Activated CD4-positive, alpha-beta T cell treated with anti-CD3 and anti-CD28 coated beads, Interleukin-10, Interleukin-2, amounts not matched to agents 100 ng/mL and 50 ng/mL, durations not matched to agents 16 hours and 8 hours (primary cell): ENCODE measurements at places on chromosomes 2 and 18.

- no peak for DNase-seq
Measured at GRCh38 chr2:143844986-143845385, 674.9 kb downstream of the ZEB2 start.

- DNase-seq, result no peak
Measured at GRCh38 chr18:46163941-46164499, 59.8 kb downstream of the HAUS1 start.

GRCh38 chr18:4391859-4392258, 63.2 kb downstream of the DLGAP1 start:
- DNase-seq, result no peak

GRCh38 chr18:78611869-78612268, 367.7 kb upstream of the SALL3 start:
- no peak for DNase-seq

GRCh38 chr18:42525905-42526304, 570.9 kb downstream of the PIK3C3 start:
- no peak for DNase-seq

- no peak for DNase-seq
Measured at GRCh38 chr2:241252778-241253475, 62.5 kb downstream of the HDLBP start.

- no peak for DNase-seq
Measured at GRCh38 chr2:64804651-64805050, 150.9 kb upstream of the SERTAD2 start.

GRCh38 chr18:72652990-72653593, 109.0 kb upstream of the CBLN2 start:
- DNase-seq, result peak; percentile 57

- no peak for DNase-seq
Measured at GRCh38 chr2:132701810-132702209, 31.8 kb upstream of the LYPD1 start.

DNA sequence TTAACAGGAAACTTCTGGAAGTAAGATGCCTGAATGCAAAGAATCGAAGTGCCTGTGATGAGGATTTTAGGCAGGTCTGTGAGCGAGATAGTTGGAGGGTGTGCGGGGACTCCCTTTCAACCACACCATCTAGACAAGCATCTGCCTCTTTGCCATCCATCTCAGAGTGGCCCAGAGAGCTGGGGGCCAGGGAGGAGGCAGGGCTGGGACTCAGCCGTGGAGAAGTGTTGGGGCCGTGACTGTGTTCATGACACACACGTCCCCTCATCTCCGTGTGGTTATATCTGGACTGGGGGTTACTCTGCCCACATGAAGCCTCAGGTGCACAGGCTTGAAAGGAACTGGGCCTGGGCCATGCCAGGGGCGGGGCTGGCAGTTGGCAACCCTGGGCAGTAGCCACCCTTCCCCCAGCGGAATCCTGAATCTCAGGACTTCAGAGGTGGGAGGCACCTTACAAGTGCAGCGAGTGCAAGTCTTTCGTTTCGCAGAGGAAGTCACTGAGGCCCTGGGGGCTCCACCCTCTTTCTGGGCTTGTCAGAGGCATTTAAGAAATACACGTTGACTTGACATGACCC, 112.5 kb downstream of the SLC4A3 start:
- no peak for DNase-seq
